Astrocyte of the hippocampus (primary cell): ENCODE measurements at places on chromosomes 5 and 9.
A peak's percentile ranks its signal among the peaks of the same experiment; 100 is the strongest.

- DNase-seq: peak; percentile 95
These were observed 2.5 kb upstream of the ZNF367 start for GRCh38 chr9:96420468-96421219.

DNA sequence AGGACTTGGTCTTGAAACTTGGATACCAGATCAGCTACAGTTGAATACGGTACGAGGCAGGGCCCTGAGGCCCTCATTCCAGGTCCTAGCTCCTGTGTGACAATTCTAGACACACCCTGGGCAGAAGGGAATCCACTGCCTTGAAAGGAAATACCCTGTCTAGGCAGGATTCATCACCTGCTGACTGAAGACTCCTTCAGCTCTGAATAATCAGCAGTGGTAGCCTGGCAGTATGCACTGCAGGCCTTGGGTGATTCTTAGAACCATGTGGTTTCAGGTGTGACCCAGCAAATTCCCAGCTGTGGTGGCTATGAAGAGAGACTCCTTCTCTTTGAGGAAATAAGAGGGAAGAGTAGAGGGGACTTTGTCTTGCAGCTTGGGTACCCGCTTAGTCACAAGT, 17.2 kb upstream of the EFNA5 start:
- no peak for DNase-seq

DNA sequence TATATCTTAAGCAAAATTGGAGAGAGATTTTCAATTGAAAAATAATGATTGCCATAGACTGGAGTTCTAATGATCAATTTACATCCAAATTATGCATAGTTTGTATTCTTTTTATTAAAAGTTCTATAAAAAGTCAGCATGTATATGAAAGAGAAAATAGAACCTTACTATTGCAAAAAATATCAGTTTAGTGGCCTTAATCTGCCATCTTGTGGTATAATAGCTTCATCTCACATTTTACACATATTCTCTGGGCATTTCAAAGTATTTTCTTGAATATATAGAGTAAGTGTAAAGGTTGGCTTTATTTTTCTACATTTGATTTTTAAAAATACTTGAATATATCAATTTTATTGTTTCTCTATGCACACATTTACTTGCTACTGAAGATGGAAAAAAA, 1858.6 kb upstream of the CDH9 start:
- peak; percentile 9 for DNase-seq

DNA sequence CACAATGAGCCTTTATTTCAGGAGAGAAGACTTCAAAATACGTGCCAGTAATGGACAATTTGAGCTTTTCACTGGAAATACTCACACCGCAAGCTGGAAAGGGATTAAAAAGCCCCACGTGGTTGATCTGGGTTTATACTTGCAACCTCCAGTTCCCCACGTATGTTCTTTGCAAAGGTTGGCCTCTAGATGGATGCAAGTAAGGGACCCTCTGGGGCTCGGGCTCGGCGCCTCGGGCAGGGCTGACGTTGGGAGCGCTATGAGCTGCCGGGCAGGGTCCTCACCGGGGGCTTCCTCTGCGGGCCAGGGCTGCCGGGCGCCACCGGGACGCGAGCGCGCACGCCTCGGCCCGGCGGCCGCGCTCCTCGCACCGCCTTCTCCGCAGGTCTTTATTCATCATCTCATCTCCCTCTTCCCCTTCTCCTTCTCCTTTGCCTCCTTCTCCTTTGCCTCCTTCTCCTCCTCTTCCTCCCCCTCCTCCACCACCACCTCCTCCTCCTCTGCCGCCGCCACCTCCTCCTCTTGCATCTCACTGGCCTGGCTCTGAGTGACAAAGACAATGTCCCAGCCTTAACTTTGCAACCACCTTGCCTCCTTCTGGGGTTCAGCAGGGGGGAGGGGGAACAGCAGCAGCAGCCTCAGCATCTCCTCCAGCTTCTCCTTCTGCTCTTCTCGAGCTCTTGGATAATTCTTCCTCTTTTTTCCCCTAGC, 701 bp upstream of the ZNF462 start:
- peak; percentile 75 for DNase-seq

DNA sequence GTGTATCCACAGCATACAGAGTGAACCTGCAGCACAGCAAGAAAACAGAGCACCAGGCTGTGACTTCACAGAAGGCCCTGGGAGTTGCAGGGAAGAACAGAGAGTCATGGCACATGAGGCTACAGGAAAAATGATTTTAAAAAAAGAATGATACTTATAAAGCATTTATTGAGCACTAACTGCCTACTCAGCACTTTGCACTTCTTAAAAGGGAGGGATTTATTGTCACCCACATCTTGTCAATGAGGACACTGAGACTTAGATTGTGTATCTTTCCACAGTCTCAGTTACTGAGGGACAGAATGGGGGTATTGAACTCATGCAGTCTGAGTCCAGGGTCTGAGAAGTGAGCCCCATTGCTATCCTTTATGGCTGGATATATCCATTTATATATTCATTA, 244.6 kb upstream of the TRIM32 start:
- no peak for DNase-seq

DNA sequence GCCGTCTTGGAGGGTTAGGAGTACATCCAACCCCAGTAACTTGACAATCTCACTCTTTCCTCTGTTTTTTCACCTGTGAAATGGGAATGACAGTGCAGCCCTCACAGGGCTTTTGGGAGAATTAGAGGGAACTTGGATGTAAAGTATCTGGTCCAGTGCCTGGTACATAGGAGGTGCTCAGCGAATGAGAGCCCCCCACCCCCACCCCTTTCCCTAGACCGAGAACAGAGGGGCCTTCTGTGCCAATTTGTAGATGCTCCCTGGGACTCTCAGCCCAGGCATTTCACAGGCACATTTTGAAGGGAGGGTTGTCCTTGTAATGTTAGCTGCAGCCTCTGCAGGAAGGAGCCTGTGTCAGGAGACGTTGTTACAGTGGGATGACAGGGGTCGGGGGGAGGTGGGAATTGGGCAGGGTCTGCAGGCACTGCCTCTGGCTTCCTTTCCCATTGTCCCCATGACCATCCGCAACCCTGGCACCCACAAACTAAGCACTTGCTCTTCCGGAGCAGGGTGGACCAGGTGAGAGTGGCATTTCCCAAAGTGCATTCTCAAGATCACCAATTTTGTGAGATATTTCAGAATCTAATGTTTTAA, 47.0 kb downstream of the AMBP start:
- no peak for DNase-seq

DNA sequence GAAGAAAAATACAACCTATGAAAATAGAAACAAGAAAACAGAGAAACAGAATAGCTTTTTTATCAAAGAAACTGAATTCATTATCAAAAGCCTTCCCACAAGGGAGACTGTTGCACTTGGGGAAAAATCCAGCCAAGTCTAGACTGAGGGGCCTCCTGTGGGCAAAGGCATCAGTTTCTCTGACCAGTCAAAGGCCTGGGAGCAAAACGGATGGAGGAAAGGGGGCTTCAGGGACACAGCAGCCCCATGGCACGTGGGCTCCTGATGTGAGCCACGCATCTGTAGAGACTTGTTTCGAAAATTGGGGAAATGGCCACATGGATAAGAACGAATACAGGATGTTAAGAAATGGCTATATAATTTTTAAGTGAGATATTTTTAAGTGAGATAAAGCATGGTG, 21.1 kb downstream of the ZDHHC11B start:
- DNase-seq: no peak

DNA sequence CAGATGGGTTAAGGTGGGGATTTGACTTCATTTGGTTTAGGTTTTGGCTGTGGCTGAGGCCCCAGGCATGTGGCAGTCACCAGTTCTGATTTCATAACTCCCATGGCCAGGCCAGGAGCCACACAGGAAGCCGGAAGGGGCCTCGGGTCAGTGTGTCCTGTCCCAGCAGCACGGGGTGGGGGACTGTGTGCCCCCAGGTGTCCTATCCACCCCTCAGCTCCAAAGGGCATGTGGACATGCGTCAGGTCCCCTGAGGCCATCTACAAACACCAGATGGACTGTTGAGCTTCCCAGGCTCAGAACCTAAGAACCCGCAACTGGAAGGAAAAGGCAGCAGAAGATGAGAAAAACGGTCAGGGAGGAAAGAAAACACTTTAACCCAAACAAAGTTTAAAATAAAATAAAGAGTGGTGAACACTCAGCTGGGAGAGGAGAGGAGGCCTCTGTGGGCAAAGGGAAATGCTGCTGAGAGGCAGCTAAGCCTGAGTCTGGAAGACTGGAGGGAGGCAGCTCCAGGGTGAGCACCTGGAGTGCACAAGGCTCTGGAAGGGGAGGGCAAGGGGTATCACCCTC, 260.8 kb downstream of the AUH start:
- no peak for DNase-seq

- peak; percentile 76 for DNase-seq
These were observed 594 bp downstream of the FAM120A start for GRCh38 chr9:93451849-93452709.

- DNase-seq: peak; percentile 82
These were observed 5.5 kb downstream of the SEPTIN8 start for GRCh38 chr5:132771503-132771998.

GRCh38 chr9:136860933-136861873, 4.9 kb downstream of the EDF1 start:
- DNase-seq: no peak

DNA sequence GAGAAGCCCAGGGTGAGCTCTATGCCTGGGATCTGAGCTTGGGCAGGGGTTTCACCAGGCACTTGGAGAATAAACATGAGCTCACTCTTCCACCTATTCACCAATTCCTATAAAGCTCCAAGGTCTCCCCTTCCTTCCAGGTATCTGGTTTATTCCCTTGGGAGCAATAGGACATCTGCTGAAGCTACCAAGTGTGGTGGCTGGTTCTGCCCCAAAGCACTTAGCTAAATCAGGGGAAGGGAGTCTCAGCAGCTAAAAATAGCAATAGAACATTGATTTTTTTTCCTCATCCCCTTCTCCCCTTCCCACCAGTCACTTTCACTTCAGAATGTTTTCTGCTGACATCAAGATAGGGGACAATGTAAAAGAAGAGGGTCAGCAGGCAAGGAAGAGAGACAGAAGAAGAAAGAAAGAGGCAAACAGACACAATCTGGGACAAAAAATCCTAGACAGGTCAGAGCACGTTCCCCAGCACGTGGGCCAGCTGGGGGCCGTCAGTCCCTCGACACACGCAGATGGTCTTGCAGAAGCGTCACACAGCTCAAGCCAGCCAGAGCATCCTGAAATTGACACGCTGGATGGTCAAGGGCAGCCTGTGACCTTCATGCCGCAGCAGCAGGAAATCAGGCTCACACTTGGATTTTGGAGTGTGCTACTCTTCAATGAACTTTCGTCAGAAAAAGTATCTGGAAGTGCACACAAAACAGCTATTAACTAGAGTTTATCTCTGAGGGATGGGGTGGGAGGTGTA, 176.0 kb downstream of the ZNF608 start:
- DNase-seq: no peak

GRCh38 chr5:16929831-16930230, 6.3 kb downstream of the MYO10 start:
- no peak for DNase-seq

GRCh38 chr5:147140558-147140957, 94.3 kb upstream of the STK32A start:
- DNase-seq: no peak
